ENCODE measurements at places on chromosomes 5 and 9.

GRCh38 chr9:19470567-19470966, 61.8 kb downstream of the ACER2 start:
- DNase-seq, result no peak

DNA sequence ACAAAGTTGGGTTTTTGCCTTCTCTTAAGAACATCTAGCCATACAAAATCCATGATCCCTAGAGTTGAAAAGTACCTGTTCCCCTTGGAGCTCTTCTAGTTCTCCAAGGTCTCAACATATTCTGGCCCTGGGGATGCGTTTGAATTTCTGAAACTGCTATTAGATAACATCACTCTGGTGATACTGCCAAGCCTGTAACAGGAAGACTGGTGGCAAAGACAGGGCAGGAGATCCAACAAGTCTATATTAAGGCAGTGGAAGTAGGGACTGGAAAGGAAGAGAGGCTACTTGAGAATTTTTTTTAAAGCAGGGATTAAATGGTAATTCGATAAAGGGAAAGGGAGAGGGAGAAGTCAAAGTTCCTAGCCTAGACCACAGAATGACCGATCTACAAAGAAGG, 211.5 kb downstream of the TSSK1B start:
- no peak for DNase-seq

- no peak for DNase-seq
These were observed 1.7 kb downstream of the AHRR start for GRCh38 chr5:322942-323879.

DNA sequence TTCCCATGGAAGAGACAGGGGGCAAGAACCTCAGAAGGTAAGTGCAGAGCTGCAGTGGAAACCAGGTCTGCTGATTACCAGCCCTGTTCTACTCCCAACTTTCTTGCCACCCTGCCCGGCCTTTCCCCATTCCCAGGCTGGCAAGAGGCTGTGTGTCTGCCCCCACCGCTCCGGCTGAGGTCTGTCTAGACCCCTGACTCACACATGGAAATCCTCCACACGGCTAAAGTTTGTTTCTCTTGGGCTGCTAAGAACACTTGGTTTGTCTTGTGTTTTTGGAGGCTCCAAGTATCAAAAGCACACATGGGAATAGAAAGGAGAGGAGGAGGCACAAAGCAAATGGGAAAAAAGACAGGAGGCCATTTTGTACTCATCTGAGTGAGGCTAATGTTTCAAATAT, 168.3 kb downstream of the GABBR2 start:
- no peak for DNase-seq

- DNase-seq, result peak; percentile 37
These were observed 97.1 kb downstream of the GOLPH3 start for GRCh38 chr5:32076699-32077695.

- no peak for DNase-seq
These were observed 153.7 kb upstream of the EGFLAM start for GRCh38 chr5:38104497-38105230.

DNA sequence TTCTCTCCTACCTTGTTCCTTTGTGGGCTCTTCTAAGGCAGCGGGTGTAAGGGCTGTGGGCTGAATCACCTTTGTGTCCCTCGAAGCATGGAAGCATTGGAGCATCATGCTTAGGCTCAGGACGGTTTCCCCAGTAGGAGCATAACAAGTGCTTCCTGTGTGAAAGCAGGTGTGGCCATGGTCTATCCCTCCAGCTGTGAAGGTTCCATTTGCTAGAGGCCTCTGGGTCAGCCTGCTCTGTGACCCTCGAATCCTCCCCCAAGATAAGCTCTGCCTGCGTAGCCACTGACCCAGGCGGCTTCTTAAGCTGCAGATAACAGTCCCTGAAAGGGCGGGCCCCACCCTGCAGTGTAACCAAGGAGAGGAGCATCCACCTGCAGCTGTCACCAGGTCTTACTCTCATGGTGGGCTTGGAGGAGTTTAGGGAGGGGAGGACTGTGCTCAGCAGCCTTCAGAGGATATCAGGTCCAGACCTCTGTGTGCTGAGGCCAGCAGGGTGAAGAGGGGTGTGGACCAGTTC, 8.4 kb upstream of the NDST1 start:
- no peak for DNase-seq

- DNase-seq, result no peak
These were observed 46.8 kb upstream of the IER5L start for GRCh38 chr9:129224618-129225489.

GRCh38 chr9:121246821-121247561, 21.0 kb upstream of the GSN start:
- DNase-seq, result no peak

Data from CD4-positive, alpha-beta T cell treated with Interleukin-21 for 1 hour (primary cell).